Astrocyte (in vitro differentiated cells and primary cell): ENCODE measurements at places on chromosomes 7 and 10. TPM values are rescaled to one million over a fixed set of nuclear protein-coding genes. Genes with fewer than 3 reads are reported as not detected.

DNA sequence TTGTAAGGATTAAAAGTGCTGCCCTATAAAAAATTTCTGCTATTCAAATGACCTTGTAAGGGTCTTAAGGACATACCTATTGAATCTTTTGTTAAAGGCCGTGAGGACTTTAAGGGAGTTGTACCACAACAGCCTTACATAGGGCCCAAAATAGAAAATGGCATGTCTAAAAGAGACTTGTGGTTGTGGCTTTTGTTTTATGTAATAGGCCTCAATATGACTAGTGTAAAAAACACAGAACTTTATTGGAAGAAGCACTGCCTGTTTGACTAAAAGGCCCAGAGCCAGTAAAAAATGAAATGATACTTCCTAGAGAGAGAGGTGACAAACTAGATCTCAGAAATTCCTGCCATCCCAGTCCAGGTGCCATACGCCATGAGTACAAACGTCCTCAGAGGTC, 286.6 kb downstream of the SEMA3D start:
- no peaks in the 10 kb centered on the region for H3K4me1 ChIP-seq
- H3K4me3 ChIP-seq = no peak overlapping the region
- no peak for DNase-seq
- no peak overlapping the region for H3K27ac ChIP-seq

DNA sequence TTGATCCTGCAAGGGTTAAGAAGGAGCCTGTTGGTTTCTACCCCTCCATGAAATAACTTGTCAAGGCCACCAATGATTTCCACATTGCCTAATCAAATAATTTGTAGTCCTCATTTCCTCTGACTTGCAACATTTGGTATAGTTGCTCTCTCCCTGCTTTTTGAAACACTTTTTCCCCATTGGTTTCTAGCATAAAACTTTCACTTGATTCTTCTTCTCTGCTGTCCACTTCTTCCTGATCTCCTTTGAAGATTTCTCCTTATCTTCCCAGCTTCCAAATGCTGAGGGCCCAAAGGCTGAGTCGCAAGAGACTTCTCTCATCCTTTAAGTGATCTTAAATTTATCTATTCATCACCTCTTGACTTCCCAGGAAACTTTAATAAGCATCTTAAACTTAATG, 134.2 kb downstream of the ITGB8 start:
- no peak overlapping the region for H3K27ac ChIP-seq
- no peaks in the 10 kb centered on the region for H3K27me3 ChIP-seq
- no peak for DNase-seq
- H3K4me1 ChIP-seq = no peaks in the 10 kb centered on the region

- no peaks in the 10 kb centered on the region for H3K36me3 ChIP-seq
- H3K4me1 ChIP-seq = peaks cover 5% of the 10 kb centered on the region
- no peak for DNase-seq
- H3K4me3 ChIP-seq = no peak overlapping the region
- H3K27ac ChIP-seq = no peak overlapping the region
Observed at GRCh38 chr10:124294811-124295770, 123.6 kb downstream of the OAT start.

The SGPL1 gene
- total RNA-seq = 101 and 108 TPM in 2 replicates

The GNGT1 gene
- not detected in 2 replicates for total RNA-seq

GRCh38 chr7:98735801-98736200, 118.7 kb downstream of the NPTX2 start:
- H3K4me1 ChIP-seq = no peaks in the 10 kb centered on the region
- no peak overlapping the region for H3K4me3 ChIP-seq
- no peaks in the 10 kb centered on the region for H3K36me3 ChIP-seq

GRCh38 chr7:27126596-27127327, 3.8 kb downstream of the HOXA4 start:
- peaks cover 75% of the 10 kb centered on the region for H3K27me3 ChIP-seq
- no peak overlapping the region for H3K27ac ChIP-seq
- peak; percentile 62 for DNase-seq
- H3K4me3 ChIP-seq = no peak overlapping the region

GRCh38 chr7:69739931-69740431, 141.7 kb downstream of the AUTS2 start:
- H3K27me3 ChIP-seq = no peaks in the 10 kb centered on the region
- H3K4me1 ChIP-seq = peaks cover 18% of the 10 kb centered on the region
- H3K4me3 ChIP-seq = no peak overlapping the region
- no peaks in the 10 kb centered on the region for H3K36me3 ChIP-seq

DNA sequence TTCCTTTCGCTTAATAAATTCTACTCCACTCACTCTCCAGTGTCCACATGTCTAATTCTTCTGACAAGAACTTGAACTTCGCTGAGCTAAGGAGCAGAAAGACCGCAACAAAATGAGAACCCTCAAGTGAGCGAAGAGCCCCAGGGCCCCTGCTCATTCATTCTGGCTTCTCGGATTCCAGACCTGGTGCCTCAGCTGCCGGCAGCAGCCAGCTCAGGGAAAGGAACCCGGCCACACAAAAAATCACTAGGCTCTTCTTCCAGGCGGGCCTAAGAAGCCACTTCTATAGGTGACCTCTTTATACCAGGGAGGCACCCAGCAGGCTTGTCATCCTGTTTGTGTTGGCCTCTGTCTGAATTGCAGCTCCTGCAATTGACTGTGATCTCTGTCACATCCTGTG, 33.3 kb downstream of the OTUD1 start:
- H3K4me3 ChIP-seq = no peak overlapping the region
- no peak overlapping the region for H3K27ac ChIP-seq
- H3K4me1 ChIP-seq = no peaks in the 10 kb centered on the region

DNA sequence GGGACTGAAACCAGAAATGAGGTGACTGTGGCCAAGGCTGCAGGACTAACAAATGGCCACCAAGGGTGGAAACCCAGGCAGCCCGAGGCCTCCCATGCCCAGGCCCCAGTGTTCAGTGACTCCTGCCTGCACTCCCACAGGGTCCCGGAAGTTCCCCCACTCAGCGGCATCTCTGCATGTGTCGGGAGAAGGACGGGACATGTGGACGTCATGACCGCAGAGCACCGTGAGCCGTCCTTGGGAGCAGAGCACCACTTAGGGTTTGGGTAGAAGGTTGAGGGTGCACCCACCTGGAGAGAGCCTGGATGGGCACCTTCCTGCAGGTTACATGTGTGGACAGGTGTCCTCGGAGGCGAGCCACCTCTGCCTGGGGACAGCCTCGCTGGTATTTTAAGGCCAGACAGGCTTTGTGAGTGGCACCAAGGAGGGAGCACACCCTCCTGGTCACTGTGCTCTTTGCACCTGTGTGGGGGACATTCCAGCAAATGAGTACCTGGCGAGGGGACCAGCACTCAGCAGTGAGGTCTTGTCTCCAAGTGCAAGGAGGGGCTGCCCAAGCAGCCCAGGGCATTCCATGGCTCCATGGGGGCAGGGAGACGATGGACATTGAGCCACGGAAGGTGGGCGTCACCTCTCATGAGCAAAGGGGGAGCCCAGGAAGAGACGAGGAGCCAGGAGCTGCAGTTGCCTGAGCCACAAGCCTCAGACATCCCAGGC, 95.3 kb upstream of the TCERG1L start:
- no peak overlapping the region for H3K4me3 ChIP-seq
- H3K4me1 ChIP-seq = no peaks in the 10 kb centered on the region

GRCh38 chr10:88347597-88348304, 235.4 kb downstream of the RNLS start:
- no peaks in the 10 kb centered on the region for H3K27me3 ChIP-seq
- DNase-seq = no peak
- no peak overlapping the region for H3K27ac ChIP-seq
- no peak overlapping the region for H3K4me3 ChIP-seq
- no peaks in the 10 kb centered on the region for H3K36me3 ChIP-seq
- H3K4me1 ChIP-seq = no peaks in the 10 kb centered on the region

DNA sequence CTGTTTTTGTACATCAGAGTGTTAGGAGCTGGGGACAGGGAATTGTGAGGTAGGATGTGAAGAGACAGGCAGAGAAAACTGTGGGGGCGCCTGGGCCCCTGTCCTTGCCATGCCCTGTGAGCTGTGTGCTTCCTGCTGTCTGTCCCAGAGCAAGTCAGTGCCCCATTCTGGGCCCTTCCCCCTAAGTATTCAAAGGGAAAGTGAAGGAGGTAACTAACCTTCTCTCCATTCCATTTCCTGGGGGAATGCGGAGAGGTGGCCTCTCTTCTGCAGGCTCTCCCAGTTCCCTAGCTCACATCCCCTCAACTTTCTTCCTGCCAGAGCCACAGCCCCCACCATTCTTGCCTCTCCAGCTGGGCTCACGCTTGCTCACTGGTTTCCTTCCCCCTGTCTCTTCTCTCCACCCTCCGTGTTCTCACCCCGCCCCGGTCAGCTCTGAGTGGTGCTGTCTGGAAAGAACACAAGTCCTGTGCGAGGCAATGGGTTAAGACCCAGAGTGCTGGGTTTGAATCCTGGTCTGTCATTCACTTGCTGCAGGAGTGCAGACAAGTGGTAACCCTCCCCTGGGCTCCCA, 9.7 kb upstream of the VSIR start:
- no peak for DNase-seq
- no peak overlapping the region for H3K4me3 ChIP-seq
- no peak overlapping the region for H3K27ac ChIP-seq
- peaks cover 4% of the 10 kb centered on the region for H3K27me3 ChIP-seq
- H3K36me3 ChIP-seq = no peaks in the 10 kb centered on the region

- no peaks in the 10 kb centered on the region for H3K27me3 ChIP-seq
- H3K4me3 ChIP-seq = no peak overlapping the region
- peaks cover 6% of the 10 kb centered on the region for H3K4me1 ChIP-seq
Observed at GRCh38 chr10:78688230-78688900, 380.4 kb upstream of the ZMIZ1 start.

DNA sequence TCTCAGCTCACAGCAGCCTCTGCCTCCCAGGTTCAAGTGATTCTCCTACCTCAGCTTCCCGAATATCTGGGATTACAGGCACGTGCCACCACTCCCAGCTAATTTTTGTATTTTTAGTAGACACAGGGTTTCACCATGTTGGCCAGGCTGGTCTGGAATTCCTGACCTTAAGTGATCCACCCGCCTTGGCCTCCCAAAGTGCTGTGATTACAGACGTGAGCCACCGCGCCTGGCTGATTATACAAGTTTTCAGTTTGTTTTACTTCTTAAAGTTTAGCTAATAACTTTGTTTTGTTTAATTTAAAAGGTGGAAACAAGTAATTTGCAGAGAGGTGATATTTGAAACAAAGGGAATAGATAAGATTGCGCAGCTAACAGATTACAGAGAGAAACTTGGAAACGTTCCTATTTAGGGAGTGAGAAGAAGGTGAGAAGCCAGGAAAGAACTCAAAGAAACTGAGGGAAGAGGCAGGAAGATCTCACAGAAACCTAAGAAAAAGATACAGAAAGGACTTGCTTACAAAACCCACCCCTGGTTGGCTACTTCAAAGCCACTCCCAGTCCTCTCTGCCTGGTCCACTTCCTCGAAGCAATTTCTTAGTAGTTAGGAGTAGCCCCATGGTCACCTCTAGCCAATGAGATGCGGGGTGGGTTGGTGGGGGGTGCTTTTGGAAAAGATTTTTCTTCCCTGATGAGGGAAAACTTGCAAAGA, 15.0 kb upstream of the PDLIM1 start:
- no peaks in the 10 kb centered on the region for H3K27me3 ChIP-seq
- H3K27ac ChIP-seq = no peak overlapping the region
- H3K4me1 ChIP-seq = peaks cover 20% of the 10 kb centered on the region
- H3K36me3 ChIP-seq = no peaks in the 10 kb centered on the region
- H3K4me3 ChIP-seq = no peak overlapping the region

- peaks cover 23% of the 10 kb centered on the region for H3K4me1 ChIP-seq
- H3K27ac ChIP-seq = no peak overlapping the region
- no peaks in the 10 kb centered on the region for H3K36me3 ChIP-seq
- no peaks in the 10 kb centered on the region for H3K27me3 ChIP-seq
- peak overlapping the region; percentile 55 for H3K4me3 ChIP-seq
- DNase-seq = peak; percentile 33
Observed at GRCh38 chr10:68598978-68599770, 39.0 kb downstream of the TET1 start.

GRCh38 chr10:104483582-104483981, 129.9 kb downstream of the CFAP58 start:
- no peak overlapping the region for H3K4me3 ChIP-seq
- H3K36me3 ChIP-seq = no peaks in the 10 kb centered on the region
- no peak overlapping the region for H3K27ac ChIP-seq
- DNase-seq = no peak
- H3K27me3 ChIP-seq = peaks cover 3% of the 10 kb centered on the region
- no peaks in the 10 kb centered on the region for H3K4me1 ChIP-seq

DNA sequence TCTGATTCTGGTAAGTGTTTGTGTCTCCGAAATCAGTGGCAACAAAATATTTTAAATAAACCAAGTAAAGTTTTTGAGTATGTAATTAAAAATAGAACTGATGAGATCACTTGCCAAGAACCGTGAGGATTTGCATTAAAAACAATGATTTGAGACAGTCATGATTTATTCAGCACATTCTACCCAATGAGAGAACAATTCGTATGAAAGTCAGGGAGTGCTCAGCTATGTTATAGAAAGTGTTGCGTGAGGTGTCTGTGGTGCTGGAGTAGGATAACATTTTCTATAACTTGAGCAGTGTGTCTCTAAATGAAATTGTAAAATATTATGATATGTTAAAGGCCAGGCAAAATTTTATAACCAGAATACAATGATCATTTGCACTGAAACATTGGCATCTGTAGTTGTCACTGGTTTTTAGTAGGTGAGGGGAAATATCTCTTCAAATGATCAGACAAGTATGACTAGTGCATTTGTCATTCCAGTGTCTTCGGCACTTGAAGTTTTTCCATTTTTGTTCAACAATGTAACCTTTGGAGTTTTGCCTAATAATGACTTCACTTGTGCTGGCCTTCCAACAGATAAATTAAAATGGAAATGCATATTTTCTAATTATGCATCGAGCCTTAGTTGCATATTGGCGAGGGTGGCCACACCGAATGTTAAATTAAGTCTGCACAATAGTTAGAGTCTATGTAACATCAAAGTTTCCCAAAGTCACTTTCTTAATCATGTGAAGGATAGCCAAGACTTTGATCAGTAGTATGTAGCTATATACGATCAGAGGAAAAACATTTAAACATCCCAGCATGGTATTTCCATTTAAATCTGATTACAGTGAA, 335.9 kb downstream of the GFRA1 start:
- H3K27ac ChIP-seq = peak overlapping the region; percentile 70
- no peaks in the 10 kb centered on the region for H3K36me3 ChIP-seq
- peaks cover 15% of the 10 kb centered on the region for H3K4me1 ChIP-seq
- DNase-seq = peak; percentile 73
- no peak overlapping the region for H3K4me3 ChIP-seq
- H3K27me3 ChIP-seq = no peaks in the 10 kb centered on the region

DNA sequence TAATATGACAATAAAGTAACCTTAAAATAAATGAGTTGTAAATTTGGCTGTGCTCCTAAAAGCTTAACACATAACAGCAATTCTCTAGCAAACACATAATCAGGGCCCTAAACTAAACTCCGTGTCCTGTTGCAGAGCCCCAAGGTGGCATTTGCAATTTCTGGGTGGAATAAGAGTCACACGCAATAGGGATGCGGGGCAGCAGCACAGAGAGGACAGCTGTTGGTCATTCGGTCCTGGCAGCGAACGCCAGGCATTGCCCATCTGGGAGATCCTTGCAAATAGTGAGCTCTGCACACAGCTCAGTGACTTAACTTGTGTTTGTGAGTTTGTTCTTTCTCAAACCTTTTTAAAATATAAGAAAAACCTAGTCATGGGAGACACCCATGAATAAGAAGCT, 25.7 kb downstream of the PAXIP1 start:
- no peak overlapping the region for H3K27ac ChIP-seq
- H3K27me3 ChIP-seq = no peaks in the 10 kb centered on the region
- DNase-seq = no peak
- H3K4me3 ChIP-seq = no peak overlapping the region
